ENCODE measurements at places on chromosomes 4 and X.

GRCh38 chr4:170307182-170307581, 217.4 kb upstream of the AADAT start:
- no peak for DNase-seq

GRCh38 chr4:176052744-176053143, 12.9 kb upstream of the WDR17 start:
- no peak for DNase-seq

- no peak for DNase-seq
Observed at GRCh38 chrX:307261-308111, 11.1 kb downstream of the GTPBP6 start.

DNA sequence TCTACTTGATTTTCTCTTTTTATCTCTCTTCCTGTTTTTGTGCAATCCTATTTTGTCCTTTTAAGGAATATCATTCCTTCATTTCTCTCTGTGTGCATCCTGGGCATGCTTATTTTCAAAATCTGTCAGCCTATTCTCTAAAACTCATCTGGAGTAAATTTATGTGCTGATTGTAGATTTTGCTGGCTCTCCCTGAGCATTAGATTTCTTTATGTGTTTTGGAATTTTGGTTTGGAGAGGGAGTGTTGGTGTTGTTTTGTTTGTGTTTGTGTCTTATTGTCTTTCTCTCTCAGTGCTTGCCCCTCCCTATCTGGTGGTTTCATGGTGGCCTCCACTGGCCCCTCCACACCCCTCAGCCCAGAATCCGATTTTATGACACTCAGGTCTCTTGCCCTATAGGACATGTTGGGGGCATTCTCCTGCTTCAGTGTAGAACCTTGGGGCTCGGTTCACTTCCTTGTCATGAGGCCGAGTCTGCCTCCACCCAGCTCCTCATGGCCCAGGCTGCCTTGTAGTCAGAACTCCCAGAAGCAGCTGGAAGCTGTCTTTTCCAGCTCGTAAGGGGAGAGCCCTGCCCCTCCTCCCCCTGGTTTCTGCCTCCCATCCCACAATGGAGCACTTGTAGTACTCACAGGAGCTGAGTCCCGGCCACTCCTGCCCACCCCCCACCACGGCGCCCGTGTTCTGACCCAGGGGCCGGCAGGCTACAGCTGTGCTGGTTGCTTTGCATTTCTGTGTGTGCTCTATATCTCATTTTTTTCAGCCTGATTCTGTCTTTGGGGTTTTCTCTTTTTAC, 24.5 kb upstream of the PJA1 start:
- no peak for DNase-seq

DNA sequence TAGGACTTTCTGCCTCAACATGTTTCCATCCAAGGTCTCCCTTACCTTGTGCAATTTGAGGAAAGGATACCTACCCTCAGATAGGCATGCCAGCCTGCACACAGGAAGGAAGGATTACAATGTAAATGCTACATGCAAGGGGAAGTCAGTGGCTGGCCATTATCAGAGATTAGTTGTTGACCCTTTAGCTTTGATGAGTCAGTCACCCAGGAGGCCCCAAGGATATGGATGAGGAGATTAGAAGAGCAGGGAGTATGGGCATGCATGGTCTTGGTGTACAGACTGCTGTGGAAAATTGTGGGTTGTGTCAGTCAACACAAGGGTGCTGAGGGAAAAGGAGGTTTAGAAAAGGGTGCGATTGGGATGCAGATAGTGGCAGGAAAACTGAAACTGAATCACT, 92.0 kb downstream of the GUCY2F start:
- DNase-seq: no peak

GRCh38 chr4:138898282-138898681, 117.3 kb upstream of the NOCT start:
- no peak for DNase-seq

GRCh38 chr4:68401231-68401630, 46.0 kb upstream of the TMPRSS11E start:
- DNase-seq: no peak

DNA sequence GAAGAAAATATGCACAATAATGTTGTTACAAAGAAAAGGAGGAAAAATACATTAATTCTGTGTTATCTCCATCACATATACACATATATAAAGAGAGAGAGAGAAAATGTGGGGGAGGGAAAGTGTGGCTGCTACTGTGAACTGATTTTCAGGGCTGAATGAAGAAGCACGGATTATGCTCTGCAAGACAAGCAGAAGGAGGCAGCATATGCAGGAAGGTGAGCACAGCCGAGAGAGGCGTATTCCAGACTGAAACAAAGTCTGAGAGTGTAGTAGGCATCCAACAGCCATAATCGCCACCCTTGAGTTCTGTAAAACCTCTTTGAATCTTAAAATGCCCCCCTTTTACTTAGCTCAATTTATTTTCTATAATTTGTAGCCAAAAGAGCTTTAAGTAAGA, 1081.8 kb upstream of the GRID2 start:
- no peak for DNase-seq

GRCh38 chr4:105061136-105061696, 85.5 kb upstream of the TET2 start:
- DNase-seq: no peak

DNA sequence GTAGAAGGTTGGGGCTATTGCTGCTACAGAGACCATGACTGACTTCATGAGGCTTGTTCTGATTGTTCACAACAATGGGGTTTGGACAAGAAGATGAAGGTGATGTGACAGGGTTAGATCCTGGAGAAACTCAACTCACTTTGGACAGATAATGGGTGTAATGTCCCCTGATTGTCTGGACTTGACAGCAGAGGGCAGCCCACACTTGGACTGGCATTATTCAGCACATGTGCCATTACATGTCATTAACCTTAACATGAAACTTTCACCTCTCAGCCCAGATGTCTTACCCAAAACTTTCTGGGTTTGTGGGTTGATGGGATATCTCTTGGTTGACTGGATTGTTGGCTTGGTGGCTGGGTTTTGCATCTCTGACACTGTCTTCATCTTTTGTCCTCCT, 101.5 kb downstream of the MXRA5 start:
- no peak for DNase-seq

GRCh38 chrX:828411-828959, 197.9 kb downstream of the SHOX start:
- DNase-seq: no peak

DNA sequence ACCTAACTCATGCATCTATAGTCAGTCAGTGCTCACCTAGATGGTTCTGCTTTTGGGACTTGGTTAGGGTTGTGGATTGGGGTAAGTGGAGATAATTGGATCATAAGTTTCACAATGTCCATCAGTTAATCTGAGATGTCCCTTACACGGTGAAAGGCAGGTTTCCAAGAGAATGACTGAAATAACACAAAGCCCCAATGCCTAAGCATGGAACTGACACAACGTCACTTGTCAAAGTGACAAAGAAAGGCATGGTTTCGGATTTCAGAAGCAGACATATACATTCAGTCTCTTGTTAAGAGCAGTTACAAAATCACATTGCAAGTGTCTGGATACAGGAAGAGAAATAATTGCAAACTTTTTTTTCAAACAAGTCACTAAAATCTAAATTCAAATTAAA, 1456.9 kb downstream of the TECRL start:
- no peak for DNase-seq

- no peak for DNase-seq
Observed at GRCh38 chr4:171378323-171378722, 434.9 kb upstream of the GALNTL6 start.

- no peak for DNase-seq
Observed at GRCh38 chrX:805103-805670, 174.6 kb downstream of the SHOX start.

DNA sequence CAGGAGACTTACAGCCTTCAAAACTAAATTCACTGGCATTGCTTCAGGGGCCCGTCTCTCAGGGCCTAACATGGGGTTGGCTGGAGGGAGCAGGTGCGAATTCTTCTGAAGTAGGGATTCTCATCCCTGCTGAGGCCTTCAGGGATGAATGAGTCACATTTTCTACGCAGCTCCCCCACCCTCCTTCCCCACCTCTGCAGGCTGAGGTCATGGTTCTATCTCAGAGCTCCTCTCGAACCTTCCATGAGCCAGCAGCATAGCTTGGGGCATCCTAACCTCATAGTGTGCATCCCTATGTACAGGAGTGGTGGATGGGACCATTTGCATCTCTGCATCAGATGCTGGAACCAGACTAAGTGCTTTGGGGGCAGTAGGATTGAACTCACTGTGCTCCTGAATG, 309.2 kb downstream of the EVC2 start:
- no peak for DNase-seq

- DNase-seq: no peak
Observed at GRCh38 chr4:40548256-40548655, 81.4 kb downstream of the RBM47 start.

DNA sequence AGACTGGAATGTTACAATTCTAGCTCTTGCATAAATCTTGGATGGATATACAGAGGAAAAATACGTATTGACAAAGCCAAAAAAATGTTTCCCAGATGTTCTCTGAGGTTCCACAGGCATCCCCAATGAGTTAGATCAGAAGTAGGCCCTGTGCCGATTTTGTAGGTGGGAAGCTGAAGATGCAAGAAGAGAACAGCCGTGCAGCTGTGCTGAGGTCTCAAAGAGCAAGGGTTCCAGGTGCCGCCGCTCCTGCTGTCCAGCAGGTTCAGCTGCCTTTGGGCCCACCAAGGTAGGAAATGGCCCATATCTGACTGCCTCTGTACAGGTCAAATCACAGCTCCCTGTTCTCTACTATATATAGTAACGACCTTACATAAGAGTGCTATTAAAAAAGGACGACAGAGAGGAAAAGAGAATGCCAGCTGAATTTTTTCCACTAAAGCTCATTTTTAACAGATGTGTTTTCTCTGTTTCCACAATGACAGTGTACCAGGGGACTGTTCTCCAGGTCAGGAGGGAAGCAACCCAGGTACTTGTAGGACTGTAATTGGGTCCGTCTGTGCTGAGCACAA, 155.6 kb downstream of the CBR4 start:
- no peak for DNase-seq

DNA sequence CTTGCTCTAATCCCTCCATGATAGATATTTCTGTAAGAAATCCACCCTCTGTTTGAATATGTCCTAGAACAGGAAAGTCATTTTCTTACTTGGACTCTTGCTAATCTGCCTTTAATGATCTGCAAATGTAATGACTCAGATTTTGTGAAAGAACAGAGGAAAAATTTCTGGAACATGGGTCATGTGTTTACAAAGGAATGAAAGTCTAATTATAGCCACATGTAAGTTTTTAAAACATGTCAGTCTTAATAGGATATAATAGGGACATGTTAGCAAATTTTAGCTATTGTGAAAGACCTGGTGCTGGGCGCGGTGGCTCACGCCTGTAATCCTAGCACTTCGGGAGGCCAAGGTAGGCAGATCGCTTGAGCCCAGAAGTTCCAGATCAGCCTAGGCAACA, 47.6 kb downstream of the GRK4 start:
- DNase-seq: no peak

DNA sequence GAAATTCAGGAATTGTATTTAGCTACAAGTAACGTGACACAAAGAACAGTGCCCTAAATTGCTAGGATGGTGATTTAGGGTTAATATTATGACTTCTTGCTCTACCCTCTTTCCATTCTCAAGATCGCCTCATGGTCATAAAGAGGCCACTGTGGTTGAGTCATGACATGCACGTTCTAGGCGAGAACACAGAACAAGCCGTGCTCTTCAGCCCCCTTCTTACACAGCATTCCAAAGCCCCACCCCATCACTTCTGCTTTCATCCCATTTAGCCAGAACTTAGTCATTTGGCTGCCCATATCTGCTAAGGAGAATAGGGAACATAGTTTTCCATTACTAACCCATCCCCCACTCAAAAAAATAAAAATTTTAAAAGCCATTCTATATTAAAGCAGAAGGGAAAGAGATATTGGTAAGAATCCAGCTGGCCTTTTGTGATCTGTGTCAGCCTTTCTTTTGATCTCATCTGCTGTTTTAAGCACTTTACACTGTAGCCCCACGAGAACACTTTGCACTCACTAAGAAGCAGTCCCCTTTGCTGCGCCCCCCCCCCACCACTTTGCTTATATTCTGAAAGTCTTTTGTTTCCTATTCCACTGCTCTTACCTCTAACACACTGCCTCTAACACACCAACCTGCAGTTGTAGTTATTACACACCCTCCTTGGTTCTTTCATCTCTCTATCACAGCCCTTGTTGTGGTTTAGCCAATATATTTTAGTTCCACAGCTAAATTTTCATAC, 28.4 kb downstream of the NPNT start:
- DNase-seq: no peak

GRCh38 chr4:159374749-159375530, 272.1 kb downstream of the RAPGEF2 start:
- no peak for DNase-seq

DNA sequence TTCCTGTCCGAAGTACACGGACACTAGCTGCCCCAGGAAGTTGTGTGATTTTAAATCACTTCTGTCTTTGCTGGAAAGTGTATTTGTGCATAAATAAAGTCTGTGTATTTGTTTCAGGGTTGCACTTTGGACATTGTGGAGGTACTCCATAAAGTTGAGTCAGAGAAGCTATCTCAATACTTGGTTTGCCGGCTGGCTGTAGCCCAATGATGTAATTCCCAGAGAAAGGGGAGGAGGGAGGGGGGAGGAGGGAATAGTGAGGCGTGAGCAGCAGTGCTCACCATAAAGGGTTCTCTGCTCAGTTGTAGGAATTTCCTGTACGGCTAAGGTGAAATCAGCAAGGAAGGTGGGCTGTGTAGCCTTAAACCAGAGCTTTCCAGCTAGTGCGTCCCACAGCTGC, 7.5 kb downstream of the APEX2 start:
- no peak for DNase-seq

GRCh38 chr4:10811991-10812390, 127.4 kb upstream of the CLNK start:
- DNase-seq: no peak

- DNase-seq: no peak
Observed at GRCh38 chr4:165767671-165768070, 105.4 kb upstream of the TLL1 start.

DNA sequence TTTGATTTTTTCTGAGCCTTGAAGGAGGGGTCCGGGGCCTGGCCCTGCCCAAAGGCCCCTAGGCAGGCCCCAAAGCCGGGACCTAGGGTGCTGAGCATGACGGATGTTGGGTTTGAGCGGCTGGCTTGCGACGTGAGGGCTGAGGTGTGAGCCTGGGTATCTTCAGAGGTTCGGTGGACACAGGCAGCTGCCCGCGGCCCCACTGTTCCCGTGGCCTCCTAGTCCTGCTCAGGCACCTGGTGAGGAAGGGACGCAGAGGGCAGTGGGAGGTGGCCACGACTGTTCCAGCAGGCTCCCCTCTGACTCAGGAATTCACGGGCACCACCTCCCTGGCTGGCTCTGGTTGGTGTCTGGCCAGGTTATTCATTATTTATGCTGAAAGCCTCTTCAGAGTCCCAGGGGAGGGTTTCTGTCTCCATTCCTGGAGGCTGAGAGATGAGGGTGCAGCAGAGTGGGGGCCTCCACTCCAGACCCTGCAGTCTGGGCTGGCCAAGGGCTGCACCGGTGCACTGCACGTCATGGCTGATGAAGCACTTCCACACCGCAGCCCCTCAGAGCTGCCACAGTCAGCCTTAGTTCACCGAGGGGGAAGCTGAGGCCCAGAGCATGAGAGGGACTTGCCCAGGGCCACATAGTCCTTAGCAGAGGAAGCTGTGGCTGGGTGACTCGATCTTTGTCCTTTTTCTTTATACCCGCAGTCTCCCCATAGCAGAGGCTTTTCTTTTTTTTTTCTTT, 2.2 kb downstream of the MSANTD1 start:
- no peak for DNase-seq

All from NCI-H1694 treated with DMSO at 0.1 percent for 48 hours (cell line).